Stimulated activated CD8-positive, alpha-beta memory T cell treated with anti-CD3 and anti-CD28 coated beads, Interleukin-15, amount 100 ng/mL, for 1 hour (primary cell): ENCODE measurements at places on chromosomes 16 and 17.

- no peak for DNase-seq
Observed at GRCh38 chr16:65648101-65648500, 526.2 kb upstream of the CDH11 start.

GRCh38 chr17:55133583-55133982, 131.2 kb upstream of the HLF start:
- no peak for DNase-seq

GRCh38 chr17:62906881-62907280, 59.2 kb upstream of the TANC2 start:
- no peak for DNase-seq

DNA sequence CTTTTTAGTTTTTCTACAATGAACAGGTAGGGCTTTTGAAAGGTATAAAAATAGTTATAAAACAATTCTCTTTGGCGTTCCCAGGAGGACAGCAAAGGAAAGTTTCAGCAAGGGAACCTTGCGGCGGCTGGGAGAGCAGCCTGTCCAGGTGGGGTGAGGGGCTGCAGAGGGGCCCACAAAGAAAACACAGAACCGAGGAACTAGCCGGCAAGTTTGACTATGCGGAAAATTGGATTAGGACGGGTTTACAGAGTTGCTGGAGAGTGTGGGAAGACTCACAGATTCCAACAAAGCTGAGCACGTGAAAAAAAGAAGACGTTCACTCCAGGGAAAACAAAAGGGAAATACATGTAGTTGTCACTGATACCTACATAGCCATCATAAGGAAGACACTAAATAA, 40.2 kb upstream of the METTL16 start:
- DNase-seq, result no peak

DNA sequence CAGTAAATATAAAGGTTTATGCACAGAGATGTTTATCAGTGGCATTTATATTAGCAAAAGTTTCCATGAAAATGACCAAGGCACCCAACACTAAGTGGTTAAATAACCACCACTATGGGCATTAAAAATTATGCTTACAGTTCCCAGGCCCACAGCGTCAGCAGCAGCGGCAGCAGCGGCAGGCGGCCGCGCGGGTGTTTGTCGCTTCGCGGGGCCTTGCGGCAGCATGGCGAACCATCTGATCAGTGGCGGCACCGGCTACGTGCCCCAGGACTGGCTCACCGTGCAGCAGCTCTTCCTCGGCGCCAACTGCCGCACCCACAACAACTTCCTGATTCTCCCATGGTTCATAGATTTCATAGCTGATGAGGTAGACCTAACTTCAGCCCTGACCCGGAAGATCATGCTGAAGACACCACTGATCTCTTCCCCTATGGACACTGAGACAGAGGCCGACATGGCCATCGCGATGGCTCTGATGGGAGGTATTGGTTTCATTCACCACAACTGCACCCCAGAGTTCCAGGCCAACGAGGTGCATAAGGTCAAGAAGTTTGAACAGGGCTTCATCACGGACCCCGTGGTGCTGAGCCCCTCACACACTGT, 71.0 kb downstream of the GRIN2A start:
- DNase-seq, result no peak

- DNase-seq, result no peak
Observed at GRCh38 chr17:72566671-72567484, 446.1 kb downstream of the SOX9 start.

DNA sequence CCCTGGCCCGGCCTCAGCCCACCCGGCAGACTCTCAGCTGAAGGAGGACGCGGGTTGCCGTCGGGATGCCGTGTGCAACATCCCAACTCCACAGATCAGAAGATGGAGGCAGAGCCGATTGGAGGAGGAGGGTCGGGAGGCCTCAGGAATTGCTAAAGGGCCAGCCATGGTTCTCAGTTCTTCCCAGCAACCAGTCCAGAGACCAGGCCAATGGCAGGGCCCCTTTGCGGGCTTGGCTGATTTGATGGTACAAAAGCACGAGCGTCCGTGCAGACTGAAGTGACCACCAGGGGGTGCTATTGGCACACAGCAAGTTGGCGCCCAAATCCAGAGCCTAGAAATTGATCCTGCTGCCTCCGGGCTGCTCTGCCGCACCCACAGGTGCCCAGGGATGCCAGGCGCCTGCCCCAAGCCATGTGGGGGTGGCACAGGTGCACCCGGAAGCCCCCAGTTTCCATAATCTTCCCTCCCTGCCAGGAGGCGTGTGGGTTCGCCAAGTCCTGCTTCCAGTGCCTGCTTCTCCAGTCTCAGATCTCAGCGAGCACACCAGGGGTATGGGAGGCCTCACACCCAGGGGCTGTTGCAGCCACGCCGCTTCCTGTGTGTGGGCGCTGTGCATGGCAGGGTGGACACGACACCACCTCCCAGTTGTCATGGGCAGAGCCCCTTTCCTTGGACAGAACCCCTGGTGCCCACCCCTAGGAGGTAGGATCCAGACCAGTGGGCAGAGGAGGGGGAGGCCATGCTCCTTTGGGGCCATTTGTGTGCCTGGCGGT, 7.1 kb upstream of the TEX19 start:
- DNase-seq, result peak; percentile 72

- DNase-seq, result no peak
Observed at GRCh38 chr16:69150146-69150865, 17.9 kb downstream of the UTP4 start.

DNA sequence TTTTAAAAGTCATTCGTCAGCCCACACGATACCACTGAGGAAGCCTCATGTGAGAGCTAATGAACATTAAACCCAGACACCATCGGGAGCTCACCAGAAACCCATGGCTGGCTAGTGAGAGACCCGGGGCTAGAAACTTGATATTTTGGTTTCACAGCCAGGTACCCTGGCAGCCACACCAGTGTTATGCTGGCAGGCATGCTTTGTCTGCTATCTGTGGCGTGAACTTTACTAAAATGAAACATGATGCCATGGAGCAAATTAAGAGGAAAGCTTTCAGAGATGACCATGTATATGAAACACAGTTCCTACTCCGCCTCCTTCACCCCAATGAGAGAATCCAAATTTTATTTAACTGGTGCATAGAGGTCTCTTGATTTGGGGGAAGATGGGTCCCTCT, 291.2 kb downstream of the IRX3 start:
- DNase-seq, result no peak

DNA sequence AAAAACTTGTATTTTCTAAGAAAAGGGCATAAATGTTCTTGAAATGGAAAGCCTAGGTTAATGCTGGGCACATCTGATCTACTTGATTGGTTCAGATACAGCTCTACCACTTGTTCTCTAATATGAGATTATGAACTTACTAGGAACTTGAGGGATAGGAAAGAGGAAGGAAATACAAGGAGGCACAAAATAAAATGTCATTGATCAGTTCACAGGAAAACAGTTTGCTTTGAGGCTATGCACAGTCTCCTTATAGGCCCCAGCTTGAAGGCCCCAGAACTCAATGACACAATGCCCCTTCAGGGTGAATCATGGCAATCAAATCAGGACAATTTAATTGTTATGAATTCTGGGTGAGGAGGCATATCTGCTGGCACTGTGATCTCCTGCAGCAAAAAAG, 27.1 kb downstream of the NXPH3 start:
- no peak for DNase-seq

GRCh38 chr17:75922963-75923874, 17.6 kb downstream of the FBF1 start:
- DNase-seq, result no peak

DNA sequence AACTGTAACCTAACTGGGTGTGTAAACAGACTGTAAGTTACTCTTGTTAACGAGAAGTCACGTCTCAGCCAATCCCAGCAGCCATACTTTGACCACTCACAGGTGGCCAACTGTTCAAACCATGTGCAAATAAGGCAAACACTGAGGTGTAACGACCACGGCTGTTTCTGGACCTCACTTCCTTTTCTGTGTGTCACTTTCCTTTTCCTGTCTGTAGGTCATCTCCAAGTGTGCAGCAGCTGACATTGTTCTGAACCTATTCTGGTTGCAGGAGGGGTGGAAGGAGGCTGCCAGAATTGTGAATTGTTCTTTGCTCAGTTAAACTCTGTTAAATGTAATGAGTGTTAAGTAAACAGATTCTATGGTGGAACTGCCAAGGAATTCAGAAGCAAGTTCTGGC, 627.4 kb downstream of the KCNJ2 start:
- no peak for DNase-seq

DNA sequence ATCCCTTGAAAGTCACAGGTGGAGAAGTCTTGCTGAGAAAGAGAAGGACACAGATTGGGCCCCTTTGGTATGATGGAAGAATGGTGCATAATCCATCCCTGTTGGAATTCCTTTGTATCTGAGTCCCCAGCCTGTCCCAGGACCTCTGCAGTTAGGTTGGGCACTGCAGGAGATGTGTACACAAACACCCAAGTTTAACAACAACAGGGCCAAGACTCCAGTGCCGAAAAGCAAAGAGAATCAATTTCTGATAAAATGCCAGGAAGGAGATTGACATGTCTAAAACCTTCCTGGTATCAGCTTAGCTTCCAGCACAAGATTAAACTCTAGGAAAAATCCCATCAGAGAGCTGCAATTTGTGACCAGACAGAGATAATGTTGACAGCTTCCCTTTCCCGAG, 32.9 kb downstream of the KATNIP start:
- no peak for DNase-seq

GRCh38 chr17:5817475-5818395, 233.4 kb upstream of the NLRP1 start:
- no peak for DNase-seq

DNA sequence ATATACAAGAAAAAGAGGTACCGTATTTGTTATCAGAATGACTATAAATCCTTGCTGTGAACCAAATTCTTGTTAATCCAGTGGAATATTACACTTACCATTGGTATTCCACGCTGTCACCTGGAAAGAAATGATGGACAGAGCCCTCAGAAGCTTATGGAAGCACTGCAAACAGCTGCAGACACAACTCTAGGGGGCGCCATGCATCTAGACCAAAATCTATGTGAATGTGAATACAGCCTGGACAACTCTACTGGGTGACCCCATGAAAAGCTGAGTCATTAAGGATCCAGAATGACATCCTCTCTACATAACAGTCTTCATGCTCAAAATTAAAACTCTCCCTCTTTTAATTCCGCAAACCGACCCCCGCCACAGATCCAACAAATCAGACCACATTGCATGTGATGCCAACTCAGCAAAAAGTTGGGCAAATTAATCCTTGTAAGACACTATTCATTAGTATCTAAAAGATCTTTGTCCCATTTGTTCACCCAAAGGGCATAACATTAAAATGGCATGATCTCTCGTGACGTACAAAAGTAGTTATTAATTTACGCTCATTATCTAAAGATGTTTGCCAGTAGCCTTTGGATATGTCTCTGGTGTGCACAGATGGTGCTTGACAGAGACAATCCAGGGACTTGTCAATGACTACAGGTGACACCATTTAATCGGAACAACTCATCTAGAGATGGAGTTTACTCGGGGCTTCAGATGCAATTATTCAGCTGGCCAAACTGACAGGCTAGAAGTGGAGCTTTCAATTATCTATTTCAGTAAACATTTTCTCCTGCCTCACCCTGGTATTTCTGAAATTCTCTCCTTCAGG, 552.7 kb upstream of the PSMD7 start:
- DNase-seq, result no peak

GRCh38 chr16:75228143-75228976, 9.6 kb downstream of the CTRB1 start:
- no peak for DNase-seq

GRCh38 chr16:86726340-86726739, 148.0 kb downstream of the FOXL1 start:
- no peak for DNase-seq

DNA sequence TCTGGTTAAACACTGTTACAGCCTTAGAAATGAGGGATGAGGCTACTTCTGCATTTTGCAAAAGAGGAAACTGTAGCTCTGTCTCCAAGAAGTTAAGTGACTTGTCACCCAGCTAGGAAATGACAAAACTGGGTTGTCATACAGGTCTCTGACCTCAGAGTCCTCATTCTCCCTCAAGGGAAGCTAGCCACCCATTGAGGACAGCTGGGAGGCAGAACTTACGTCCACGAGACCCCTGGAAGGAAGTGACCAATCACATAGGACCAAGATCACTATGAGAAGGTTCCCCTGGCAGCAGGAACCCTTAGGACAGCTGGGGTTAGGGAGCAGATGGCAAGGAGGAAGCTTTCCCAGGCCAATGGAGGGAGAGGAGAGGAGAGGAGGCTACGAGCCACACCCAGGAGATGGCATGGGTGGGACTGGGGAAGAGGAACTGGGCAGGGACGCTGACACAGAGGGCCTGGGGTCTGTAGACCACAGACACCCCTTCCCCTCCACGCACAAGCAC, 11.2 kb downstream of the METTL22 start:
- DNase-seq, result no peak

DNA sequence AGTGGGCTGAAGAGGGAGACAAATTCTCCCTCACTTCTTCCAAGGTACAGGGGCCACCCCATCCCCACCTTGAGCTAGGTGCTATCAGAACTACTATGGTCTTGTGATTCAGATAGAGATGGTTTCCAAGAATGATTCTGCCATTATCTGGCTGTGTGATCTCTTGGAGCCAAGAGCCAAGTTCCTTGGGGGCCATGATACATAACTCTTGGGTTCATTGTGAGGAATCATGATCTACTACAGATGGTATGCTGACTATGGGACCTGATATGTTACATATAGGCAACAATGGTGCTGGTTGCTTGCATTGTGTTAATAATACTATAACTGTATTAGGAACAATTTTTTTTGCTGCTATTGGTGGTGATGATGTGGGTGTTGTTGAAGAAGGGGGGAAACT, 45.7 kb downstream of the DYNLRB2 start:
- no peak for DNase-seq

- DNase-seq, result no peak
Observed at GRCh38 chr17:42879596-42879985, 21.0 kb upstream of the G6PC1 start.
